AG04450 (cell line): ENCODE measurements at places on chromosomes 2 and 18.

- DNase-seq: no peak
Measured at GRCh38 chr2:213934560-213934959, 476.3 kb upstream of the VWC2L start.

DNA sequence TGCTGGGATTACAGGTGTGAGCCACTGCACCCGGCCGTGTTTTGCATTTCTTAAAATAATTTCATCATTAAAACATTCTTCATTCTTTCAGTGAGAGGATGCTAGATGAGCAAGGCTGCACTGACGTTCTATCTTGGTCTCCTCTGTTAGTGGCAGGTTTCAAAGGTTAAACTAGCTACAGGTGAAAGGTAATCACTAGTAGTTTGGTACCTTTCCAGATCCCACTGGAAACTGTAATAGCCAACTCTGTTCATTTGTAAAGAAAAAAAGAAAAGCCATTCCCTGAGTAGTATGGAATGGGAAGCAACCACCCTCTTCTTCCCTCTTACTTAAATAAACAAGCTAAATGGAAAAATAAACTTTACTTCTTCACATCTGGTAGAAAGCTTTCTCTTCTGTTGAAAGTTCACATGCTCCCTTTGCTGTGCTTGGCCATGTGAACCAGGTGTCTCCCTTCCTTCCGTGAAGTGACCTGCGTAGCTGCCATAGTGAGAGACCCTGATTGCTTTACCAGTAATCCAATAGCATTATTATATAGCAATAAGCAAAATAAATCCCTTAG, 94.0 kb downstream of the GREB1L start:
- no peak for DNase-seq

DNA sequence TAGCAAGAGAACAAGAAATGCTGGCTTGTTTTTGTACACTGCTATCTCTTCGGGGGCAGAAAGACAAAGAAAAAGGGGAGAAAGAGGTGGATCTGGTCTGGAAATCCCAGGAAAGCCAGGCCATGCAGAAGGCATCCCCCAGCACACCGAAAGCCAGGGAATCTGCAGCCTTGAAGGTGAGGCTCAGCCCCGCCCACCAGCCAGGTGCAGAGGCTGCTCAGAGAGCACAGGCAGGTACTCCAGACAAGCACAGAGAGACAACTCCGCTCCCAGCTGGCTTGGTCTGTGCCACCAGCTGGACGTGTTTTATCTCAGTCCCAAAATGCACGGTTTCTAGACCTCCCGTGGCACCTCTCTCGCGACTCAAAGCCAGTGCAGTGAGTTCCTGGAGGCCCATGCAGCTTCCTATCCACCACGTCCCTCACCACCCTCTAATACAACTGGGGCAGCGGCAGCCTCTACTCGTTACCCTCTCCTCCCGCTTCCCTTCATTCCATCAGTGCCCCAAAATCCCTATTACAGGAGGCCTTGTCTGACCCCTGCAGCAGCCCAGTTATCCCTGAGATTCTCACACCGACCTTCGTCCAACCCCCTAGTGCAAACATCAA, 62.8 kb downstream of the HDAC4 start:
- DNase-seq: no peak

DNA sequence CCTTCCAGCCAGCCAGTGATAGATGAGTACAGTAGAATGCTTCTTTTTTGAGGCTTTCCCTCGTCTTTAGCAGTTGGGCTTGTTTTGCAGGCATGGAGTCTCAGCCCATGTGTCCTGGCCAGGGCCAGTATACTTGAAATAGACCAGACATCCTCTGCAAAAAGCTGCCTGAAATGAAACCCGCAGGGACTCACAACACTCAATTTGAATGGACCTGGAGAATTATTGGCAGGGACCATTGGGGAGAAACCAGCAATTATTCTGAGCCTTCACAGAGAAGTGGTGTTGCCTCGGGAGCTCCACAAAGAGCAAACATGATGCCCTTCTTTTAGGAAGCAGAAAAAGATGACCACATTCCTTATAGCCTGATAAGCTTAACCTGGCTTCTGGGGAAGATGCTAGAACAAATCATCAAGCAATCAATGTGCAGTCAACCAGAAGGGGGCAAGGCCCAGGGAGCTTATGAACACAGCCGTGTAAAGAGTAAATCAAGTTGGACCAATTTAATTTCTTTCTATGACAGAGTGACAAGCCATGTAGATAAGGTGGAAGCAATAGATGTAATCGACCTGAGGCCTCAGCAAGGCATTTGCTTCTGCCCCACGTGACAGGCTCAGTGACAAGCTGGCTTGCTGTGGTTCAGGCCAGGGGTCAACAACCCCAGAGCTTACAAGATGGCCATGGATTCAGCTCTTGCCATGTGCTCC, 42.1 kb downstream of the BOD1L2 start:
- no peak for DNase-seq

DNA sequence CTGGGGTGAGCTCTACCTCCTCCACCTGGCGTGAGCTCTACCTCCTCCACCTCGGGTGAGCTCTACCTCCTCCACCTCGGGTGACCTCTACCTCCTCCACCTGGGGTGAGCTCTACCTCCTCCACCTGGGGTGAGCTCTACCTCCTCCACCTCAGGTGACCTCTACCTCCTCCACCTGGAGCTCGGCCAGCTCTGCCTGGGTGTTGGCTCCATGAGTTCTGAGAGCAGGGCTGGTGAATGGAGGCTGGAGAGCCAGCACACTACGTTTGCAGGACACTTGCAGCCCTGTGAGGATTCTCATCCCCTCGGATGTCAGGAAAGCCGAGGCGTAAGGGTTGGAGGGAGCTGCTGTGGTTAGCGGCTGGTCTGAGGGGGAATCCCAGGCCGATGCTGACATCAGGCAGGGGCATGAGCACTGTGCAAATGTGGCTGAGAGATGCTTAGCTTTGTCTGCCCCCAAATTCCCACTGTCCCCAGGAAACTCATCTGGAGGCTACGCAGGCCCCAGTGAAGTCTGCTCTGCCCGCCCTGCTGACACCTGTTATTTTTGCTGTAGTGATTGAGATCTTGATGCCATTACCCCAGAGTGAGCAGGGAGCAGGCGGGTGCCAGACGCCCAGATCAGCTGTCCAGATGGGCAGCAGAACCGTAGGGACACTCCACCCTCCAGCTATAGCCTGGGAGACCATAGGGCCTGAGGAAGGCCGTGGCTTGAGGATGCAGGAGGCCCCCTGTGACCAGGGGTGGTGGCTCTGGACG, 3.3 kb downstream of the CROCC2 start:
- DNase-seq: no peak
